ENCODE measurements at places on chromosomes 5 and 9.

GRCh38 chr9:22124263-22125011 lies 115.3 kb upstream of the CDKN2B start:
- no peak for DNase-seq

DNA sequence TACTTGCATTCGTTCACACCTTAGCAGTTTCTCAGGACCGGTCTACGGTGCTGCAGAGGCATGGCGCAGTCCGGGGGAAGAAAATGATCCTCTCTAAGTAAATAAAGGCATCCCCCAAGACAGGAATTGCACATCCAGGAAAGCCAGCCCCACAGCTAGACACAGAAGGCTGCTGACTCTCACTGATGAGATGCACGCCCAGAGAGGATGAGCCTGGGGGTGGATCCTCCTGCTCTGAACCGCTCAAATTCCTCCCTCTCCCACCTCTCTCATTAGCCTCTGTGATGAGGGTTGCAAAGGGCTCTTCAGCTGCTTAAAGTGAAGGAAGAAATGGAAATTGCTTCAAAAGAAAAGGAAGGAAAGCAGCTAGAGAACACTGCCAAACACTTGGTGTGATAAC lies 132.4 kb downstream of the TTLL11 start:
- DNase-seq, result no peak

DNA sequence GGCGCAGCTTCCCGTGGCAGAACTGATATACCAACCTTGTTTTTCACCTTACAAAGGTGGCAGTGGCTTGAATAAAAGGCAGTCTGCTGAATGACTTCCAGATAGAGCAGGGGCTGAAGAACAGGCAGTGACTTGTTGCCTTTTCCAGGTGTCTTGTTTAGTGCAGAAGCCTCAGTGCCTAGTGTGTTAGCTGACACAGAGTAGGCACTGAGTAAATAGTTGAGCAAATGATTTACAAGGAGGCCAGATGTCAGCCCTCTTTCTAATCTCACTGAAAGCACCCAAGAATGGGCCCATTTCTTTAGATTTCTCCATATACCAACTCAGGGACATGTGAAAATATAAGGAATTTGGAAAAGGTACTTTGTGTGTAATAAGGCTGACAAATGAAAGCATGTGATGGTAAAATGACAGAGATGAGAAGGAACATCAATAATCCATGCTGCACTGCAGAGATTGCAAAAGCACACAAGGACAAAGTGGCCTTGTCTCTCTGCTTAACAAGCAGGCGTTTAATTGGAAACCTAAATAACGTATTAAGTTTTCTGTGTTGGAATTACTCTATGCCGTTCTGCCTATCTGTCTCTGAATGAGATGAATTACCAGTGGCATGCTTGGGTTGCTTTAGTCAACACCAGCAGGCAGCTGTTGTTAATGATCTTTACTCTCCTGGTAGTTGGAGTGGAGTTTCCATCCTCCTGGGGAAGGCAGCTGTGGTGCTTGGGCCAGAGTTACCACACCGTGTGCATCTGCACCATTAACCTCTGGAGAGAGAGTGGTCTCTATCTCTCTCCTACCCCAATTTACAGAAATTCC lies 360.1 kb upstream of the C9orf72 start:
- no peak for DNase-seq

GRCh38 chr5:176836811-176837706 lies 26.7 kb downstream of the UNC5A start:
- DNase-seq, result no peak

- DNase-seq, result no peak
Measured at GRCh38 chr5:10233505-10233904, 16.2 kb downstream of the ATPSCKMT start.

DNA sequence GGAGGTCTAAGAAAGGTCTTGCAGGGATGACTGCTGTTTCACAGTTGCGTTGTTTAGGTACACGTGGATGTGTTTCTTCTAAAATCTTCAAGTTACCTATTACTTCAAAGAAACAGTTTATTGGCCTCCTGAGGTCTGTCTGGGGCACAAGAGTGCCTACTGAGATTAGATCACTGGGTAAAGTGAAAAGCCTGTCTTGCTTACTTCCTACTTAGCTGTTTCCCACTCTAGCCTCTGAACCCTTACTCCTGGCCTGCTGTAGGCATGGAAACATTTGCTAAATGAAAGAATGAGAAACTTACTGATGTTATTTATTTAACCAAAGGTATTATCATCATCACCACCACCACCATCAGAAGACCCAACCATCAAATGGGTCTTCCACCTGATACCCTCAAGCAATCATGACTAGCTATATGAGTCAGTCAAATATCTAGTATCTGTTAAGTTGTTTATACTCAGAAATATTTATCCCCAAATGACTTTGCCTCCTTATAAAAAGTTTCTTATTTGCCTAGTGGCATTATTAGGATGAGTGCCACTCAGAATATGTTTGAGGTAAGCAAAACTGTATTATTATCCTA lies 92.5 kb downstream of the ELAVL2 start:
- no peak for DNase-seq

GRCh38 chr5:124453221-124454051 lies 293.0 kb downstream of the ZNF608 start:
- no peak for DNase-seq

GRCh38 chr5:74579215-74579614 lies 61.3 kb downstream of the ENC1 start:
- DNase-seq, result peak; percentile 13

DNA sequence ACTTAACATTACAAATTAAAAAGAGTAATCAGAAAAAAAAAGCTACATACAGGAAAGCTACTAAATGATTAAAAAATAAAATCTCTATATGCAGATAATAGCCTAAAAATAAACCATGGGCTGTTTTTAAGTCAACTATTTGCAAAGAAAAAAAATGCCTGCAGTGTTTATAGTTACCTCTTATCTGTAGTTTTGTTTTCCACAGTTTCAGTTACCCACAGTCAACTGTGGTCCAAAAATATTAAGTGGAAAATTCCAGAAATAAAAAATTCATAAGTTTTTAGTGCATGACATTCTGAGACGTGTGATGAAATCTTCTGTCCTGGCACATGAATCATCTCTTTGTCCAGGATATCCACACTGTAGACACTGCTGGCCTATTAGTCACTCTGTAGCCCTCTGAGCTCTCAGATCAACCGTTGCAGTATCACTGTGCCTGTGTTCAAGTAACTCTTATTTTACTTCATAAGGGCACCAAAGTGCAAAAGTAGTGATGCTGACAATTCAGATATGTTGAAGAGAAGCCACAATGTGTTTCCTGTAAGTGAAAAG lies 59.2 kb downstream of the PRELID2 start:
- no peak for DNase-seq

DNA sequence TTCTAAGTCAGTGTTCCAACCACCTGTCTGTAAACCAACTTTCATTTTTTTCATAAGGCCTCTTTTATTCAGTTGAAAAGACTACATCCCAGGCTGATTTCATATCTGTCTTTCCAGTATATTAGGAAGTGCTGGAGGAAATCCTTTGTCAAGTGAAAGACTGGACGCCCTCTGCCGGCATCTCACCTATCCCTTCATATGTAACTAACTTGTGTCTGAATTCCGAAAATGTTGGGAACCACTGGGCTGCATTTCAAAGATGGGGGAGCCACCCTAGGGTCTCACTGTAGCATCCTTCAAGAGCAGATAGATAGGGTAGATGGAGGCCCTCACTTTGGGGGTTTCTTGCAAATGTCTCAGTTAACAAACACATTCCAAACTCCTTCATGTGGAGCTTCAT lies 569.8 kb downstream of the CTNND2 start:
- DNase-seq, result no peak

- DNase-seq, result no peak
Measured at GRCh38 chr9:70466976-70467561, 52.6 kb upstream of the KLF9 start.

DNA sequence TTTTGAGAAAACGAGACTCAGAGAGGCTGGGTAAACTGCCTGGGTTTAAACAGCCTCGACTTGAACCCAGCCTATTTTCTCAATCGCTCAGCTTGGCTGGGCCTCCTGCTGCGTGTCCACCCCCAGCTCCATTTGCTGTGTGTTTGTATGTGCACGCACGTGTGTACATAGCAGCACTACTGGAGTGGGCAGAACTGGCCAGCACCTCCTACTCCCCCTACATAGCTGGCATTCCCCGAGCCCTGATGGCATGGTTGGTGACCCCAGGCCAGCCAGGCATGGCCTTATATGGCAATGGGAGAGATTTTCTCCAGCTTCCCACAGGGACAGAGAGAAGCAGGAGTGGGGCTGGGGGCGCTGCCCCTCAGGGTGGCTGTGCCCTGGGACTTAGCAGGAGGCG lies 4.1 kb downstream of the AIF1L start:
- DNase-seq, result no peak

- no peak for DNase-seq
Measured at GRCh38 chr9:32045513-32045912, 338.9 kb upstream of the ACO1 start.

DNA sequence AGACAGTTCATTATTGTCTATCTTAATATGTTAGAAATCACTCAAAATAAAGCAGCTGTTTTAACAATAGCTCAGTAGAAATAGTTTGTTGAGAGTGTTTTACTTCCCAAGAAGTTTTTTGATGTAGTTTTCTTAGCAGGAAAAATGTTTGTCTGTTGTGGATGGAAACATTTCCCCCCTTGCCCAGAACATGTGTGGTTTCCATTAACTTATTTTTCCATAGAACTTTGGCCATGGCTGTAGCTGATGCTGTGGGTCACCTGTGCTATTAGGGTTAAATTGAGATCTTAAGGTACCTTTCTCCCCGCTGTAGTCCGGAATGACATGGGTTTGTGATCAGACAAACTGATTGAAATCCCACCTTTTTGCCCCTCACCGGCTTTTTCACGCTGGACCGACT lies 294.9 kb downstream of the FANCC start:
- DNase-seq, result no peak

DNA sequence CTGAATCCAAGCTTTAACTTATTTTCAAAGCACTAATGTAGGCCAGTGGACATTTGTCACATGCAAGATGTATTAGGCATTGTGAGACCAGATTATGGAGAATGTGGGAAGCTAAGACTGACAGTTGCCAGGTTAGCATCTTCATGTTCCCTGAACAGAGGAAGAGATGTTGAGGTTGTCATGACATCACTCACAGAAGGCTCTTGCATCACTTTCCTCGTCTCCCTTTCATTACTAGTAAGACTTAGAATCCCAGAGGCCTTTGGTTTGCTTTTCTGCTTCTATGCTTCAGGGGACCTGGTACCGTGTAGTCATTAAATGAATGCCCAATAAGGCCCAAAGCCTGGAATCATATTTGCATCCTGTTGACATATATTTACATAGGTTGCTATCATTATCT lies 76.4 kb upstream of the RPS23 start:
- peak; percentile 25 for DNase-seq

- no peak for DNase-seq
Measured at GRCh38 chr9:114288193-114289091, 34.5 kb upstream of the ORM1 start.

DNA sequence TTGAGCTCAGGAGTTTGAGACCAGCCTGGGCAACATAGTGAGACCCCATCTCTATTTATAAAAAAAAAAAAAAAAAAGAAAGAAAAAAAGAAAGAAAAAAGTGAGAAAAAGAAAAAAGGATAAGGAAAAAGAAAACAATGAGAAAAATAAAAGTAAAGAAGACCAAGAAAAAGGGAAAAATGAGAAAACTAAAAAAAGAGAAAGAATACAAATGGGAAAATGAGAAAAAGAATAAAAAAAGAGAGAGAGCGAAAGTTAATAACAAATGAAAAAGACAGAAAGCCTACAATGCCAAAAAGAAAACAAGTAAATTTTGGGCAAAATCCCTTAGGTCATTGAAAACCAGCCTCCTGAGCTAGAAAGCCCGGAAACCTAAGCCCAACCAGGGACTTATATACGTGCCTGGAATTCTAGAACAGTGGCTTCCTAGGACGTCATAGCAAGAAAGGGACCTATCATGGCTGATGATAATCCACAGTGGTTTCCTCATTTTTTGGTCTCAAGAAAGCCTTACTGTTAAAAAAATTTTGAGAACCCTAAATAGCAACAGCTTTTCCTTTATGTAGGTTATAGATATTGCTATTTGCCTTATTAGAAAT lies 131.7 kb upstream of the CLINT1 start:
- DNase-seq, result no peak

DNA sequence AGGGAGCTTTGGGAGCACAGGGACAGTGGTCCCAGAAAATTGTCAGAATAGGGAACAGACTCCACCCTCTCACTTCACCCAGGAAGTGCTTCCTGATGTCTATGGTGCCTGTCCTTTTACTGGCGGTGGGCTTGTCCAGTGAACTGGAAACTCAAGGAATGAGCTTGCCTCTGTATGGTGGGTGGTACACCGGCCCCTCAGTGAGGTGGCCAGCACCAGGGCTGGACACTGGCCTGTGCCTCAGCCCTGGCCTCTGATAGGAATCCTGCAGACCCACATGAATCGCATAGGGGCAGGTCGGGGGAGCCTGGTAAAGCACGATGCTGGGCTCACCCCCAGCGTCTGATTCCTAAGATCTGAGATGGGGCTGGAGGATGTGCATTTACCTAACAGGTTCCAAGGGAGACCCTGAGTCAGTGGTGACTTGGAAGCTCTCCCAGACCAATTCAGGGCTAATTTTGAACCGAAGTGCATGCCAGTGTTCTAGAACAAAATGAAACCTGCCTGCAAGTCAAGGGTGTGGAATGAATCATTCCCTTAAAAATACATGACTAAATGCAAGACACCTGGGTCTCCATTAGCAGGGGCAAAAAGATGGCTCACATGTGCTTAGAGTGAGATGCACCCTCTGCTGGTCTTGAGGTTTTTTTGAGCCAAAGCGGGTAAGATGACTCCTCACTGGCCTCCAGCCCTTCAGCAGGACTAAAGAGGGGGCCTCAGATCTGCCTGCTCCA lies 178.3 kb downstream of the HSPA4 start:
- DNase-seq, result no peak

- DNase-seq, result peak; percentile 45
Measured at GRCh38 chr5:138438724-138439476, at the start of gene REEP2. Gene REEP2 (plus strand): TSS chr5:138439057. CDS start chr5:138439209, 152 bp downstream.

DNA sequence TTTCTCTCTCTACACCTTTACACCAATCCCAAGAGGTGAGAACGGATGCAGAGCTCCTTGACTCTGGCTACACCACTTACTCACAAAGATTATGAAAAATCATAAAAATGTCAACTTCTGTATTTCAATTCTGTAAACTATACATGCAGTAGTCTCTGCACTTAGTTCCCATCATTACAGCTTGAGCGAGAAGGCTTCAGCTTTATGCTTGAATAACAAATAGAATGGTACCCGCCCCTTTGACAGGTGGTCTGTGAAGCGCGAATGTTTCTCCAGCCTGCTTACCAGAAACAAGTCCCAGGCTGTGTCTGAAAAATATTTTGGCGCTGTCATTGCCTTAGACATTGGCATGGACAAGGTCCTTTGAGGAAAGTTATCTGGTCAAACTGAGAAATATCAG lies 562.4 kb upstream of the CLINT1 start:
- DNase-seq, result no peak
